ENCODE measurements at places on chromosomes 11 and 22.

GRCh38 chr11:17267576-17267975, 9.0 kb upstream of the NUCB2 start:
- DNase-seq: no peak

GRCh38 chr11:88384669-88385005, 47.1 kb upstream of the CTSC start:
- DNase-seq: no peak

DNA sequence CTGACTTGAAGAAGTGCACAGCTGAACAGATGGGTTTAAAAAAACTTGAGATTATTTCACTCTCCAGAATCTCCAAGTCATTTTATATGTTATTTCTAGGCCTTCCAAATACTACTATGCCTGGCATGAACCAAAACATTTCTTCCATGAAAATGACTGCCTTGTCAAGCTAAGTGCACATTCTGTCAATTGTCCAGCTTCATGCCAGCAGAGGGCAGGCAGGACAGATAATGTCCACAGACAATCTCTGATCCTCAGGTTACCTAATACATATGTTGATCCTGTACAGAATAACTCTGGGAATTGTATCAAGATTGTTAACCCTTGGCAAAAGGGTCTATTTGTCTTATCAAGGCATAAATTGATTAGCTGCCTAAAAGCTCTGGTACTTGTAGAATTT, 229.5 kb downstream of the AASDHPPT start:
- DNase-seq: no peak

- DNase-seq: no peak
These were observed 17.9 kb downstream of the MICAL2 start for GRCh38 chr11:12128301-12128751.

- DNase-seq: no peak
These were observed 21.4 kb downstream of the USP35 start for GRCh38 chr11:78210000-78210608.

- no peak for DNase-seq
These were observed 29.6 kb downstream of the PRDM10 start for GRCh38 chr11:129973068-129973467.

- no peak for DNase-seq
These were observed 121.1 kb upstream of the SYT13 start for GRCh38 chr11:45407226-45407625.

- DNase-seq: peak; percentile 70
These were observed 2.9 kb upstream of the SGSM1 start for GRCh38 chr22:24803064-24803542.

- DNase-seq: no peak
These were observed 8.8 kb downstream of the OR6Q1 start for GRCh38 chr11:58039589-58039988.

GRCh38 chr22:48459859-48460823, 1367.5 kb downstream of the BRD1 start:
- no peak for DNase-seq

GRCh38 chr11:79018371-79018849, 422.4 kb downstream of the TENM4 start:
- DNase-seq: no peak

- peak; percentile 15 for DNase-seq
These were observed 1.9 kb downstream of the ELMOD1 start for GRCh38 chr11:107592813-107593212.

- DNase-seq: no peak
These were observed 5.5 kb upstream of the MYOD1 start for GRCh38 chr11:17713851-17714250.

- peak; percentile 67 for DNase-seq
These were observed 826 bp upstream of the EEF1G start for GRCh38 chr11:62574363-62575071.

DNA sequence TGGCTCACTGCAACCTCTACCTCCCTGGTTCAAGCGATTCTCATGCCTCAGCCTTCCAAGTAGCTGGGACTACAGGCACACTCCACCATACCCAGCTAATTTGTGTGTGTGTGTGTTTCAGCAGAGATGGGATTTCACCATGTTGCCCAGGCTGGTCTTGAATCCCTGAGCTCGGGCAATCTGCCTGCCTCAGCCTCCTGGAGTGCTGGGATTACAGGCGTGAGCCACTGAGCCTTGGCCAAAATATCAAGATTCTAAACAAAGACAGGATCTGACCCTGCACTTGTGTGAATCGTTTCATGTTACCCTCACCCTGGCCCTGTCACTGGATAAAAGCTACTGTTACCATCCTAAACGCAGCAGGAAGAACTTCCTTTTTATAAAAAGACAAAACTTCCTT, 15.6 kb upstream of the THY1 start:
- DNase-seq: no peak

DNA sequence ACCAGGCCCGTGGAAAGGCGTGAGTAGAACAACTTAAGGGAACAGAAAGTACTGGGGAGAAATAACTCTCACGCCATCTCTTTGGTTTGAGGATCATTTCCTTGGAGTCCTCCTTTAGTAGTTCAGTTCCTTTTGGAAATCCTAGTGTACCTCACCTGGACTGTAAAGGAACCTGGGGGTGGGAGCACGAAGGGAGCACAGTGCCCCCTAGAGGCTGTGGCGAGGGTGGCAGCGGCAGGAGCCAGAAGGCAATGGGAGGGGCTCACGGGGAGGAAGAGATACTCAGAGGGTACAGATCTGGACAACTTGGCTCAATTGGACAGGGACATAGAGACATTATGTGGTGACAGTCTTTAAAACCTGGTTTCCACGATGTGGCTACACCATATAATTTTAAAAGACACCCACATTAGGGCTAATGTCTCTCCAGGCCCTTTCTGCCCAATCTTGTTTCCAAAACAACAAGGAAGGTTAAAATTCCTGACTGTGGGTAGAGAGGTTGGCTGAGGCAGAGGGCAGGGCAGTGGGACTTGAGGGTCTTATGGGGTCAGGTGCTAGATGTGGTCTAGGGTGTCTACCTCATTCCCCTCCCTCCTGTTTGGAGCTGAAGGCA, 87.0 kb downstream of the CSNK2A3 start:
- DNase-seq: peak; percentile 45

GRCh38 chr11:108580645-108581044, 12.9 kb downstream of the EXPH5 start:
- no peak for DNase-seq

DNA sequence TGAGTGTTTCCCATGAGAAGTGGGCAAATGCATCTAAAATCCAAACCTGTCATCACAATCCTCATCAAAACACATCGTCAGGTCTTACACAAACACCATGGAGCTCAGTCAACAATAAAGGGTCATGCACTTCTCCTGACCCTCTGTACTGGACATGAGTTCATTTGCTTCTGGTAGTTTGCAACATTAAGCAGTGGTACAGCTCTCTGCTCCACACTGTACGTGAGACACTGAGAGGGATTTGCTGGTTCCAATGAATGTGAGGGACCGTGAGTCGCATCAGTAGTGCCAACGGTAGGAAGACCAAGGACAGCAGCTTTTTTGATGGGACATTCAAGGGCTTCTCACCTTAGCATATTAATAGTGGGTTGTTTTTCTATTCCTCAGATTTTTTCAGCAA, 752.3 kb downstream of the OPCML start:
- no peak for DNase-seq

DNA sequence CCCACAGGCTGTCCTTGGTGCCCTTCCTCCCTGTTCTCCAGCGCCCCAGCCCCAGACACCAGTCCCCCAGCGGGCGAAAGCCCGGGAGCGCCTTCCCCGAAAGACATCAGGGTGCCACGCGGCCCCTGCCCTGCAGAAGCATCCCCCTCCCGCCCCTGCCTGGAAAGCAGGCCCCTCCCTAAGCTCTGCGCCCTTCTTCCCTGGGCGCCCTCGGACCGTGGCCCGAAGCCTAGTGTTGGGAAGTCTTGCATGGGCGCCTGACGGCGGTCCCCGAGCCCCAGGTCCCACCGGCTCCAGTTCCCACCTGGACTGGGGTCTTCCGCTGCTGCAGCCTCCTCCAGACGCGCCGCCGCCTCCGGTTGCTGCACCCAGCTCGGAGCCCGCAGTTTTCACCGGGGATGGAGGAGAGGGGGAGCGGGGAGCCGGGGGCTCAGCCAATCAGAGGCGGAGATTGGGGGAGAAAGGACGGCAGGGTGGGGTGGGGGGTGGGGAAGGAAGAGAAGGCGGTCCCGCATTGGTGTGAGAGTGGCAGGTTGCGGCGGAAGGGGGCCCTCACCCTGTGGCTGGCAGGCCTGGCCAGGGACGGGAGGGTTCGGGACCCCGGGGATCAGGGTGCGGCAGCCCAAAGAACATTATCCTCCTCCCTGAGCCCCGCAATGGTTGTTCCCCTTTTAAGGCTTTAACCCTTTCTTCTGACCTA, at the start of gene THY1:
Gene THY1 (minus strand): TSS at position 364 of the 700 bp plus-strand sequence. CDS start 2,267 bp downstream, outside the sequence.
- peak; percentile 70 for DNase-seq

GRCh38 chr11:133898770-133899115, 53.4 kb upstream of the SPATA19 start:
- no peak for DNase-seq
